ENCODE measurements at places on chromosomes 13 and 19.
A peak's percentile ranks its signal among the peaks of the same experiment; 100 is the strongest.

- DNase-seq = no peak
These were observed 220.1 kb upstream of the EDNRB start for GRCh38 chr13:78138756-78139155.

DNA sequence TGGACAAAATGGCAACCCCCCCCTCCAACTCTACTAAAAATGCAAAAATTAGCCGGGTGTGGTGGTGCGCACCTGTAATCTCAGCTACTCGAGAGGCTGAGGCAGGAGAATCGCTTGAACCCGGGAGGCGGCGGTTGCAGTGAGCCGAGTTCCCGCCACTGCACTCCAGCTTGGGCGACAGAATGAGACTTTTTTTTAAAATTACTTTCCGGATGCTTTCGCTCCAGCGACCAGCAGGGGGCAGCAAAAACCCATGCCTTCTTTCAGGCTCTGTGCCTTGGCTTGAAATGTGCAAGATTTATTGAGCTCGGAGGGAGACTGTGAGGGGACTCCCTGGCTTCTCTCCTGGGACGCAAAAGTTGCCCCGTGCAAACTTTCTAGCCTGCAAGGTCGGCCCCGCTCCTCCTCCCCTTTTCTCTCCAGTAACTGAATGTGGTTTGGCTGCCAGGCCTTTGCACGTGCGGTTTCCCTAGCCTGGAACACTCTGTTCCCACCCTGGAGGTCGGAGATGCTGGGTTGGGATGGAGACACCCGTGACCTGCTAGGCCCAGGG, 61.4 kb upstream of the NFIC start:
- DNase-seq = peak; percentile 85

DNA sequence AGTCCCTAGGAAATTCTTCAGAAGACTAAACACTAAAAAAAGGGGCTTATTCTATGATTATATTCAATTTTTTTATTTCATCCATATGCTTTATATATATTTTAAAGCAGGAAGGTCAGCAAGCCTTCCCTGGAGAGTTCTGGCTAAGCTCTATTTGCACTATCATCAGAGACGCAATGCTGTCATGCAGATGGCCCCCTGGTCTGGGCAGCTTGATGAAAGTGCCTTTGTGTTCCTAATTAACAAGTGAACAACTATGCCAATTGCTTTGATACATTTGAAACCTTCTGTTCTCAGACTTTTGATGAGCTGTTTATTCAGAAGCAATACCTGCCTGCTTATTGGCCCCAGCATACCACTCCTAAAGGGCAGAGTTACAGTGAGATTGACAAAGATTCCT, 1344.6 kb downstream of the OLFM4 start:
- no peak for DNase-seq

DNA sequence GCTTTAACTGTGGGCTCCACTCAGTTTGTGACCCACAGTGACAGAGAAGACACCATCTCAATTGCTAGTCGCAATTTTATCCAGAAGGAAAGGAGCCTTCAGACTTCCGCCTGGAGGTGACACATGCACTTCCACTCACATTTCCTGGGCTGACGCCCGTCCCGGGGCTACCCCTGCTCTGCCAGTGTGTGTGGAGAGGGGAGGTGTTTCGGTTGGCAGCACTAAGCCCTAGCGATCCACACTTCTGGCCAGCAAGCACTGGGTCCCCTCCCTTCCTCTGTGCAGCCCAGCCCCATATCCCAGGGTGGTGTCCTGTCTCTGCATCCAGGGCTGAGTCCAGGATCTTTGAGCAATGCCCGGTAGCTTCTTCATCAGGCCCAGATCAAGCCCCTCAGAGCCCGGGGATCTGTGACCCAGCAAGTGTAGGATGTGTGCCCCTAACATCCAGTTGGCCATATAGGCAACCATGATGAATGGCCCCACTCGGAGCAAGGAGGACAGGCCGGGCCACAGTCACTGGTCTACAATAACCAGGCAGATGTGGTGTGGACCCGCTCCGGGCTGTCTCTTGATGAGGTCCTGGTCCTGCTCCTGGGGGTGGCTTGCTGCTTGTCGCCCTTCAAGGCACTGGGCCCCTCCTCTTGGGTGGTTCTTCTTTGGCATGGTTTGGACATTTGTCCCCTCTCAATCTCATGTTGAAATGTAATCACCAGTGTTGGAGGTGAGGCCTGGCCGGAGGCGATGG, 141.9 kb upstream of the SPACA7 start:
- DNase-seq = no peak

DNA sequence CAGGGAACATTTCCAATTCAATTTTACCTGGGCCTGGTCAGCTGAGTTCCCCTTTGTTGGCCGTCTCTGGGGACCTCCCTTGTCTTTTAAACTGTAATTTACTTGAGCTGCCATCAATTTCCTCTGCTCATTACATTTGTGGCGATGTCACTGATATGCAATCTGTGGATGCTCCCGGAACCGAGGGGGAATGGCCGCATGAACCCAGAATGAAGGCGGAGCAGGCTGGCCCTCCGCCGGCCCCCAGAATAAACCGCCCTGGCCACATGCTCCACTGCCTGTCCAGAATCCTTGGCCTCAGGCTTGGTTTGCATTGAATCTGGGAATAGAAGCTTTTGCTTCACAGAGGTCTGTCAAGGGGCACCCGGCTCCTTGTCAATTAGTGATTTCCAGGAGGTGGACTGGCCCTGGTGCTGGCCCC, 276.8 kb downstream of the TEX29 start:
- DNase-seq = no peak

DNA sequence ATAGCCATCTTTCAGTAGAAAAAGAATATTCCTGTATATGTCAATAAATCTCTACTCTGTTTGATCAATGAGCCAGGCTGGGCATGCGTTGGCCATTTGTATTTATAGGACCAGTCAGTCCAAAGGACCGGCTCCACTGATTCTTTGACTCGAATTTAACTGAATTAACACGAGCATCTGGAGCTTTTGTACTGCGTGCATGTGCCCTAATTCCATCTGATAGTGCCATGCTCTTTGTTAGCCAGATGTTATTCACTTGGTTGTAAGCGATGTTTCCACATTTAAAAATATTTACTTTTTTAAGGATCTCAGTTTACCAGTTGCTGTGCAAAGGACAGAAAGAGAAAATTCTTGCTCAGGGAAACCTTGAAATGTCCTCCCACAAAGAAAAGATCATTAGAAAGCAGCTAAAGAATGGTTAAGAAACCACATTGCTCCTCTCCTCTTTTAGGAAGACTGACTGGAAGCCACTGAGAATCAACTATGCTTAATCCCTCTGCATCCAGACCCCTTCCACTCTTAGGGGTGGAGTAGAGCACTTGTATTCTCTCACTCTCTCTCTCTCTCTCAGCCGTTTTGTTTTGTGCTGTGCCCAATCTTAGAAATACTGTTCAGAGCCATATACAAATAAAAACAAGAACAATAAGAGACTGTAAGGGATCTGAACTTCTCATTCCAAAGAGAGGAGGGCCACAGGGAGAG, 165.8 kb downstream of the DCLK1 start:
- DNase-seq = no peak

DNA sequence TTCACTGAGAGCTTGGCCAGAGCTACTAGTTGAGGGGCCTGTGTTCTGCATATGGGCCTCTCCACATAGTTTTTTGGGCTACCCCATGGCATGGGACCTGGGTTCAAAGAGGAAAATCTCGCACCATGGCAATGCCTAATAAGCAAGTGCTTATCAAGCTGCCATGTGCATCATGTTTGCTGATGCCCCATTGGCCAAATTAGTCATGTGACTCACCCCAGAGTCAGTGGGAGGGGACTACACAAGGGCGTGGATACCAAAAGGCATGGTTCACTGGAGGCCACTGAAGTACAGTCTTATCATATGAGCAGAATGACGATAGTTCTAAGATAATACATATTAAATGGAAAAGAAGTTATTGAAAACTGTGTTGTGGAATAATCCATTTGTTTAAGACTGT, 214.8 kb downstream of the LMO7 start:
- no peak for DNase-seq

DNA sequence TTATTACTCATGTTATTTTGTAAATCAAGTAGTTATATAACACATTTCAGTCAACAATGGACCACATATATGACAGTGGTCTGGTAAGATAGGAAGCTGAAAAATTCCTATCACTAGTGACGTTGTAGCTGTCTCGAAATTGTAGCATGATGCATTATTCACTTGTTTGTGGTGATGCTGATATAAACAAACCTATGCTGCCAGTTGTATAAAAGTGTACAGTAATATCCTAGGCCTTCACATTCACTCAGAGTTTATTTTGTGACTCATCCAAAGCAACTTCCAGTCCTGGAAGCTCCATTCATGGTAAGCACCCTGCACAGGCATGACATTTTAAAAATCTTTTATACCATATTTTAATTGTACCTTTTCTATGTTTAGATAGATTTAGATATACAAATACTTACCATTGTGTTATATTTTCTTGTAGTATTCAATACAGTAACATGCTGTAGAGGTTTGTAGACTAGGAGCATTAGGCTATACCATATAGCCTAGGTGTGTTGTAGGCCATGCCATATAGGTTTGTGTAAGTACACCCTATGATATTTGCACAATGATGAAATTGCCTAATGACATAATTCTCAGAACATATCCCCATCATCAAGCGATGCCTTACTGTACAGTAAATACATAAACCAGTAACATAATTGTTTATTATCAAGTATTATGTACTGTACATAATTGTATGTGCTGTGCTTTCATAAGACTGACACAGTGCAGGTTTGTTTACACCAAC, 49.3 kb downstream of the IFT88 start:
- DNase-seq = peak; percentile 16

DNA sequence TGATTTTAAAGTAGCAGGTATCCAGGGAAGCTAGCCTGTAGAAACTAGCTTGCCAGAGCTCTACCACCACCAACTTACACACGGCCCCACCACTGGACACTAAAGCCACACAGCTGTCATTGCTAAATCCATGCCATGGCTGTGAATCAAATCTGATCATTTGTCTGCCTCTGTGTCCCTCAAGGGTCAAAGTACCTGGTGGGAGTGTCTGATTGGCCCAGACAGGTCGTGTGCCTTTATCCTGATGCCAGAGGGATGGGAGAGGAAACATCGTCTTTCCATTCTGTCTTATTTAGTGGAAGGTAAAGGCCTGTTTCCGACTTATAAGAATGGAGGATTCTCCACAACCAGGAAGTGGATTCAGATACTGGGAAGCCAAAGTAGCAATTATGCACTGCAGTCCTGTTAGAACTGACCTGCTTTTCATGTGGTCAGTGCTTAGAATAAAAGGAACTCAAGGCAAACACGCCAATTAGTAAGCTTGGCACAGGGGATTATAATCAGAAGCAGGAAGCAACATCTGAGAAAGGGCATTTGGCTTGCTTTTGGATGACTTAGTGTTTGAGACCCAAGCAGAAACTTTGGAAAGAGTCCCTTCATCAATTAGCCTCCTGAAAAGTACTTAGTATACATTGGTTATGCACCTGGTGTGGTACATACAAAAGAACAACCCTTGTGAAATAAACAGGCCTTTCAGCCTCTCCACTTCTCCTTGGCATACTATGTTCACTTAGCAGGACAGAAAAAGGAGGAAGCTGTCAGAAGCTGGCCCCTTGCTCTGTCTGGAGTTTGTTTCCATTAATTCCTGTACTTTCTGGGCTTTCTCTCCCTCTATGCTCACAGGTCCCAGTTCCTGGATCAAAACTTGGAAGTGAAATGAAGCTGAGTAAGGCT, 192.4 kb downstream of the NUFIP1 start:
- DNase-seq = no peak

DNA sequence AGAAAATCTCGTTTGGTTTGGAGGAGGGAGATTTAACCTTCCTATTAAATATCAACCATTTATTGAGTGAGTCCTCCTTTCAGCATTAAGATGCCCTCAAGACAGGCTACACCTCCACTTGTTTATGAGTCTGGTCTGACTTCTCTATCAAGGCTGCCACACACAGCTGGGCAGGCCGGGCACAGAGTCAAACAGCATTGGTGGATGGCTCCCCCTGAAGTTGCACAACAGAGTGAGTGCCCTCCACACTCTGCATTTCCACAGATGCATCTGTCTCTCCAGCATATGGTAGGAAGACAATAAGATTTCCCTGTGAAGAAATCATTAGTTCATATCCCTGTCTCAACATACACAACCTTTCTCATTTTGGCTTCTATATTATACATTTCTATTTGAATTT, 31.4 kb downstream of the PHF11 start:
- DNase-seq = no peak

- no peak for DNase-seq
These were observed 469.4 kb downstream of the KLF12 start for GRCh38 chr13:73664851-73665250.

DNA sequence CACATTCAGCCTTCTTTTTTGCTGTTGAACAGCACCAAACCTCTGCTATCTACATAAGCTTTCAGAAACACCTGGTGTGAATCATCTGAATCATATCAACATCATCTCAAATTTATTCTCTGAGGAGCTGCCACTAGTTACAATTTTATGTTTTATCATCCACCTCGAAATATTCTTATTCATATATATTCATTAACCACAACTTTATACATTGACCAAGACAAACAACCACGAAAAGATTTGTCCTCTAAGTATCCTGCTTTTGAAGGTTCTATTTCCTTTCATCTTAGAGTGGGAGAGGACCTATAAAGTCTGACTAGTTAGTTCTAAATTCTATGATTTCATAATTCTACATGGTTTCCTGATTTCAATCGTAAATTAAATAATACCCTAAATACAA, 18.9 kb downstream of the ESD start:
- DNase-seq = no peak

GRCh38 chr13:49958321-49958720, 22.2 kb upstream of the SPRYD7 start:
- no peak for DNase-seq

GRCh38 chr19:54465426-54466109, 2.0 kb upstream of the LENG9 start:
- DNase-seq = no peak

DNA sequence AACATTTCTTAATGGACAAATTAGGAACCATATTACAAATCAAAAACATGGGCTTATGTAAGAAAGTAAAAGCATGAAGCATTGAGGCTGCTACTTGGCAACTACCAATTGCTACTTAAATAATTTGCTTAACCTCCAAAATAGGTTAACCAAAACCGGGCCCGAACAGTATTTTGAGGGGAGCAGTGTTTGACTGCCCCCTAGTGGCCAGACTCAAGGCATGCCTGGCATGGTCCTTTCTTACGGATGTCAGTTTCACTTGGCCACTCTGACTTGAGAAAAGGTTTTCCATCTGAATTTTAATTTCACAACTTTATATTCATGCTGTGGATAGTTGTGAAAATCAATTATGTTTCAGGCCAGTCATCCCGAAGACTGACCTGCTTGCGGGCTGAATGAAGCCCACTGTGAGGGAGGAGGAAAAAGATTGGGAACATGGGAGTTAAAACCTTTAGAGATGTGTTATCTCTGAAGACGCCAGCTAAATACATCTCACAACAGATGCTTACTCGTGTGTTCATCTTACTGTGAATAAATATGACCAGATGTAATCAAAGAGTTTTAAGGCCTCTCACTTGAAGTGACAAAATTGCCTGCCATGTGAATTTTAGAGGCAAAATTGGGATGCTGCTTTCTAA, 2.9 kb downstream of the RXFP2 start:
- peak; percentile 61 for DNase-seq

DNA sequence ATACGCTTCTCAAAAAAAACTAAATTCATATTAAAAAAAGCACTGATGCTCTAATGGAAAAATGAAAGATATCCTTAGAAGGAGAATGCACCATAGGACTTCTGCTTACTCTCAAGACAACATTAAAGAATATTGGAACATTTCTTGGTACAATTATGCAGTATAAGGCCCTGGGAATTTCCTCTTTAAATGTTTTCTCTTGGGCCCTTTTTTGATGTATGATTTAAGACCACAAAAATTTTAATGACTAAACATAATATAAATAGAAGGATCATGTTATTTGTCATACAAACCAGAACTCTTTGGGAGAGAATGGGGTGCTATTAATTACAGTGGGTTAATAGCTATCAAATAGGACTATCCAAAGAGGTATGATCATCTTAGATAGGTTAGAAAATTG, 403.7 kb downstream of the FGF14 start:
- DNase-seq = no peak
